Stimulated activated CD8-positive, alpha-beta memory T cell treated with anti-CD3 and anti-CD28 coated beads, Interleukin-7, amount 100 ng/mL, for 1 hour (primary cell): ENCODE measurements at places on chromosomes 1 and 21.

DNA sequence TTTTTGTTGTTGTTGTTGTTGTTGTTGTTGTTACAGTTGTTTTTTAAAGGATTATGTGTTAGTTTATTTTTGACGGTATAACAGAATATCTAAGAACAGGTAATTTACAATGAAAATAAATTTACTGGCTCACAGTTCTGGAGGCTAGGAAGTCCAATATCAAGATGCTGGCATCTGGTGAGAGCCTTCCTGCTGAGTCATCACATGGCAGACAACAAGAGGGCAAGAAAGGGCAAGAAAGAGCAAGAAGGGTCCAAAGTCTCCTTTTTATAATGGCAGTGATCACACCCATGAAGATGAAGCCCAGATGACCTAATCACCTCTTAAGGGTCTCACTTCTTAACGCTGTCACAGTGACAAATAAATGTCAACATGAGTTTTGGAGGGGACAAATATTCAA lies 142.1 kb downstream of the NEGR1 start:
- no peak for DNase-seq

GRCh38 chr21:27407271-27407670 lies 440.4 kb upstream of the ADAMTS5 start:
- no peak for DNase-seq

GRCh38 chr1:219432191-219432606 lies 180.7 kb downstream of the ZC3H11B start:
- DNase-seq, result no peak

- no peak for DNase-seq
Observed at GRCh38 chr1:95086949-95087533, 14.3 kb upstream of the ALG14 start.

DNA sequence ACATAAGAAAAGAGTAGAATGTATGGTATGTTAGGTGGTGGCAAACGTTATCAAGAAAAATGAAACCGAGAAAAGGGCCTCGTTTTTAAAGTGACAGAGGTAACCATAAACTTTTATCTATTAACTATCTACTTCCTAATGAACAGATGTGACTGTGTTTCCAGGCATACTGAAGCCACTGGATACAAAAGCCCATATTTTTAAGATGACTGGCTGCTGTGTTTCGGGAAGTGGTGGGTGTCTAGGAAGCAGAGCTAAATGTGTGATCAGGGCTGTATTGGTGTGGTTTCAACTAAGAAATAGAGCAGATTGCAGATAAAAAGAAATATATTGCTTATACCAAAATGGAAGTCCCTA lies 71.8 kb downstream of the CHRM3 start:
- DNase-seq, result no peak

GRCh38 chr1:217063172-217063908 lies 340.1 kb upstream of the ESRRG start:
- no peak for DNase-seq

DNA sequence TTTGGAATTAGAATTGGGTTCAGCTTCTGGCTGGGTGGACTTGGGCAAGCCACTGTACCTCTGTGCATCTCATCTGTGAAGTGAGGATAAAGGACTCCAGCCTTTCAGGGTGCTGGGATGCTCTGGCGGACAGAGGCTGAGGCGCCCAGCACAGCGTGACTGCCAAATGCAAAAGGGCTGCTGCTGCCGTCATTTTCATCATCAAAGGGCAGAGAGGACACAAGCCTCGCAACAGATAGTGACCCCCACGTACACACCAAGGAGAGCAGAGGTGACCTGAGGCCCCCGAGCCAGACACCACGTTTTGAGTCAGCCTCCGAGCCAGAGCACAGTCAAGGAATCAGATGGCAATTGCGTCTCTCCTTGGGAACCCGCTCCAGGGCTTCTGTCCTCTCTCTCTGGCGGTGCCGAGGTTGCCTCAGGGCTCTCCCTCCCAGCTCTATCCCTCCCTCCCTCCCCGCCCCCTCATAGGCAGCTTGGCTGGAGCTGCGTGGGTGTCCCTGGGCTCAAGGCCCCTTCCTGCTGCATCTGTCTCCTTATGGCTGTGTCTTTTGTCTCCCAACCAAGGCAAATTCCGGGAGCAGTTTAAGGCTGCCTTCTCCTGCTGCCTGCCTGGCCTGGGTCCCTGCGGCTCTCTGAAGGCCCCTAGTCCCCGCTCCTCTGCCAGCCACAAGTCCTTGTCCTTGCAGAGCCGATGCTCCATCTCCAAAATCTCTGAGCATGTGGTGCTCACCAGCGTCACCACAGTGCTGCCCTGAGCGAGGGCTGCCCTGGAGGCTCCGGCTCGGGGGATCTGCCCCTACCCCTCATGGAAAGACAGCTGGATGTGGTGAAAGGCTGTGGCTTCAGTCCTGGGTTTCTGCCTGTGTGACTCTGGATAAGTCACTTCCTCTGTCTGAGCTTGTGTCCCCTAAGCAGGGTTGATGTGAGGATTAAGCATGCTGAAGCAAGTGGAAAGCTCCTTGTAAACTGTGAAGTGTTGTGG lies 9.0 kb downstream of the HCRTR1 start:
- DNase-seq, result no peak

- no peak for DNase-seq
Observed at GRCh38 chr1:110130113-110130591, 17.9 kb downstream of the UBL4B start.

DNA sequence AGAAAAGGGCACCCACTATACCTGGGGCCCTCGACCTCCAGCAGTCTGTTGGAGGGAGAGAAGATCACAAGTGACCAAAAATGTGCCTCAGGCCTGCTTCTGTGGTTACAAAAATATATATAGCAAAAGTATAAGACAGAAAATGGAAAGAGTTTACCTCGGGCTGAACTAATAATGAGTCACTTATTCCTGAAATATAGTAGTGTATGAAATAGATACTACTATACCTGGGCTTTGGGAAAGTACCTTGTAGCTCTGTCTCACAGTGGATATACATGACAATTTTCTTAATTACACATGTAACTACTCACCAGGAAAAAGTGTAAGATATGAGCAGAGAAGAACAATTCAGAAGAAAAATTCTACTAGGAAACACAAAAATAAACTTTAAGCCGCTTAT lies 7.3 kb upstream of the APCS start:
- no peak for DNase-seq

- DNase-seq, result no peak
Observed at GRCh38 chr1:228105270-228105995, 2.3 kb upstream of the C1orf35 start.

GRCh38 chr21:44817506-44817880 lies 369 bp downstream of the SUMO3 start:
- peak; percentile 87 for DNase-seq

DNA sequence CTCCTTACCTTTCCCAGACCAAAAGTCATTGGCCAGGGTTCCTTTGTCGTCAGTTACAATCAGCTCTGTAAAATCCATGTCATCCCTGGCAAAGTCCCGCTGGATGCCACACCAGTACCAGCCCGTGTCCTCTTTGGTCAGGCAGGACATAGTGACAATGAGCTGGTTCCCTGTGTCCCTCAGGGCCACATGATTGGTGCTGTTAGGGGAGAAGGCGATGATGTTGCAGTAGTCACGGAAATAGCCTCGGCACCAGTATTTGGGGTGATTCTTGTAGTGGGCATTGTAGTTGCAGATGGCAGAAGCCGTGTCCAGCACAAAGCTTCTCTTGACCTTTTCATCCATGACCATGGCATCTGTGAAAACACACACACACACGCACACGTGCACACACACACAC lies 14.8 kb downstream of the ADORA3 start:
- DNase-seq, result no peak

DNA sequence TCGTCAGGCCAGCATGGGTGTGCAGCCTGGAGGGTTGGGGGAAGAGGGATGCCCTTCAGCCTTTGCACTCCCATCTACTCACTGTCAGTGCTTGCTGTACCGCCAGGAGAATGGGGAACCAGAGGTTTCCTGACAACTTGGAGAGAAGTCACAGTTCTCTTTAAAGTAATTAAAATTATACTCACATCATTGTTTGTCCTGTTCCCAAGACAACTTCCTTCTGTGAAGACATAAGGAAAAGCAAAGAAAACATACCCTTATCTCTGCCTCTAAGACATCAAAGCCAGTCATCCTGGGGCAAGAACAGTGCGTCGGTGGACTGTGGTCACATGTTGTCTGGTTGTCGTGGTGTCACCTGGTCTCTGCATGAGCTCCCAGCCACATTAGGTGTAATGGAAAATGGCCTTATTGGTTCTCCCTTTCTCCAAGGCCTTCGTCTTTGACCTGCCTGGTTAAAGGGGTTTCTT lies 17.6 kb downstream of the TRAF5 start:
- no peak for DNase-seq

DNA sequence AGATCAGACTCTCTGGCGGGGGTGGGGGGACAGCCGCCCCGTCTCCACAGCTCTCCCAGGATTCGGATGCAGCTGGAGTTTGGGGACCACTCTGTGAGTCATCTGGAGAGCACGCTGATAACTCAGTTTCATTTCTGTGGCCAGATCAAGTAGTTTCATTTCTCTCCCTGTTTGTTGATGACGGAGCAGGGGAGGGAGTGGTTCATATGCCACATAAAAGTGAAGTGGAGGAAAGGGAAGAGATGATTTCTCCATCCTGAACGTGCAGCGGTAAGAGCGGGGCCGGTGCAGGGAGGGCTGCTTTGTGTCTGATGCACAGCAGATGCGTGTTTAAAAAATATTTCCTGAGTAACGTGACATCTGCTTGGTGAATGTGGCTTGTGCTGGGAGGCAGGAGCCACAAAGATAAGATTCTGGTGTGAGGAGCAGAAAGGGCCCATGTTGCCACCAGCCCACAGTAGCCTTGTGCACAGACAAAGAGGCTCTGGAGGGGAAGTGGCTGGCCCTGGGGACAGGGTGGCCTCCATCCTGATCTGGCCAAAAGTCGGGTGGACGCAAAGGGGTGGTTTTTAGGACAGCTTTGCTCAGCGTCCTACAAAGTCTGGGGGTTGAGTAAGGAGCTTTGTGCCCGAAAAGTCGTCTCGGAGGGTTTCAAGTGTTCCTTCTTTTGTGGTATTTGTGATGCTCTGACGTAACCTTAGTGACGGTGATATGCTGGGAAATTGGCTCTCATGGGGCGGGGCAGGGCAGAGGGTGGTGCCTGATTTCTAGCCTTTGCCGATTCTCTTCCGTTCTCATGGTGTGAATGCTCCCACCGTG lies at the start of gene MX2:
Gene MX2, plus strand, starts transcription at position 242 of the 819 bp plus-strand sequence. CDS start 14,880 bp downstream, outside the sequence.
- peak; percentile 43 for DNase-seq

DNA sequence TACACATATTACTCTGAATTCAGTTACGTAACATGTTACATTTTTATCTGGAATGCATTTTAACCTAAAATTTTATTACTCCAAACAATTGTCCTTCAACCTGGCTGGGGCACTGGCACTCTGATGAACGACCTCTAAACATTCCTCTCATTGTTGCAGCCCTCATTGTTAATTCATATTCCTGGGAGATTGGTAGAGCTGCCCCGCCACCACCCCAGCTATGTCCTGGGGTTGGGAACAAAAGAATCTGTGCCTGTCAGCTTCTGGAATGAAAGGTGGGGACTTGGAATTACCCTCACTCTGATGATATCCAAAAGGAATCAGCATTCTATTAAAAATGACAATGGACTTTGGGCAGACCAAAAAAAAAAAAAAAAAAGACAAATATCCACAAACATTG lies 38.0 kb upstream of the DESI2 start:
- no peak for DNase-seq

- DNase-seq, result no peak
Observed at GRCh38 chr1:71783071-71783470, 499.3 kb downstream of the NEGR1 start.

DNA sequence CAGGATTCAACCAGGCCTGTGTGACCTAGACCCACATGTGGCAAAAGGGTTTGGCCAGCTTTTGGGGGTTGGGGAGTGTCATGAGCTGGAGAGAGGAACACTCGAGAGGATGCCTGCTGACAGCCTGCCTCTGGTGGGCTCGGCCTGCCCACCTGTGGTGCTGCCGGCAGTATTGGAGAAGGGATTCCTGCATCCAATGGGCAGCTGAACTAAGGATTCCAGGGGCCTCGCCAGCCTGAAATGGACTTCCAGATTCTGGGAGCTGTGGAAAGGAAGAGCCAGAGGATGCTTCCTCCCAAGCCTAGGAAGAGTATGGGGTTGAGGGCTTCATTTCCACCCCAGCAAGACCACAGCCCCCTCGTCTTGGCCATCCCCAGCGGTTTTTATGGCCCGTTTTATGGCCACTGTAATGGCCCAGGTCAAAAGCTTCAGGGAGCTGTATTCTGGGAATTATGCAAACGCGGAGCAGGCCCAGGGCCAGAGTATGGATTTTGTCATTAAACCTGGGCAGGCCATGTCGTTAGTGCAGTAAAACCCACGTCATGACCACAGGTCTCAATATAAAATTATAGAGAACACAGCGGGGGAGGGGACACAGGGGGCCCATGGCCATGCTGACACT lies 63.6 kb downstream of the TMEM53 start:
- no peak for DNase-seq

DNA sequence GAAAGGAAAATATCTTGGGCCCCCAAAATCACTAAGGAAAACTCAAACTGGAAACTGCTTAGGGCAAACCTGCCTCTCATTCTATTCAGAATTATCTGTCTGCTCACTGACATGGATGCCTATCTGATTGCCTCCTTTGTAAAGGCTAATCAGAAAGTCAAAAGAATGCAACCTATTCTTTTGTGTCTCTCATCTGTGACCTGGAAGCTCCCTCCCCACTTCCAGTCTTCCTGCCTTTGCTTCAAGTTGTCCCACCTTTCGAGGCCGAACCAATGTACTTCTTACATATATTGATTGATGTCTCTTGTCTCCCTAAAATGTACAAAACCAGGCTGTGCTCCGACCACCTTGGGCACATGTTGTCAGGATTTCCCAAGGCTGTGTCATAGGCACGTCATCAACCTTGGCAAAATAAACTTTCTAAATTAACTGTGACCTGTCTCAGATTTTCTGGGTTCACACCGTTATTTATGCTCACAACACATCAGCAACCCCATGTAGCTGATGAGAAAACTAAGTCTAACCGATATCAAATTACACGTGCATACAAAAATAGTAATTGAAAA lies 302.3 kb upstream of the NRIP1 start:
- DNase-seq, result no peak

GRCh38 chr1:25100151-25100833 lies 132.0 kb downstream of the SYF2 start:
- no peak for DNase-seq

- DNase-seq, result peak; percentile 34
Observed at GRCh38 chr1:30743584-30744059, 14.0 kb downstream of the LAPTM5 start.

- no peak for DNase-seq
Observed at GRCh38 chr1:9068981-9069325, 482 bp downstream of the SLC2A5 start.

GRCh38 chr1:2570332-2570731 lies 14.2 kb downstream of the TNFRSF14 start:
- no peak for DNase-seq

DNA sequence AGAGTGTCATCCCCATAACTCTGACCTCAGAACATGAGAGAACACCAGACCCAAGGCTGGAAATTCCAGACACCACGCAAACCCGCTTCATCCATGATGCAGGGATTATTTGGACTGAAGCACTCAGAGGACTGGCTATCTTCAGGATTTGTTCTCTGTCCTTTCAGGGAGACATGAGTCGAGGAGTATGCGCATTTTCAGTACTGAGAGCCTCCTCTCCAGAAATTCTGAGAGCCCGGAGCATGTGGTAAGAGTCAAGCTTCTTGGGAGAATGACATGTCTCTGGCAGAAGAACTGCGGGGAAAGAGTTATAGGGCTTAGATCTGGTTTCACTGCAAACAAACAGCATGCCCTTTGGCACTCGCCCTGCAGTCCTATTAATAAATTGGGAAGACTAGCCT lies 6.9 kb downstream of the LAX1 start:
- no peak for DNase-seq
